ENCODE measurements at places on chromosomes 6 and 20.

DNA sequence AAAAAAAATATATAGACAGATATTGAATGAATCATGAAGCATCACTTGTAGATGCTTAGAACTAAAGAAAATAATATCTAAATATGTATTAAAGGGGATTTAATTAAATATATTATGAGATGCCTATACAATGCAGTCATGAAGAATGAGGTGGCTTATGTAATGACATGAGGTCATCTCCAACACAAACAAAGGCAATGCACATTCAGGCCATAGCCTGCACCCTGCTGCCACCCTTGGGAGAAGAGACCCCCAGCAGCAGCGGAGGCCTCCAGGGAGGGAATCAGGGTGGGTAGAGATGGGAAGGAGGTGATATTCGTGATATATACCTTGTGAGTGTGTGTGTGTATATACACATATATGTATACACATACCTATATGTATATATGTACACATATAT lies 26.4 kb upstream of the SSTR4 start:
- H3K4me1 ChIP-seq, result no peaks in the 10 kb centered on the region
- H3K27ac ChIP-seq, result no peak overlapping the region
- no peaks in the 10 kb centered on the region for H3K36me3 ChIP-seq
- H3K27me3 ChIP-seq, result no peaks in the 10 kb centered on the region
- no peak for DNase-seq
- H3K4me3 ChIP-seq, result no peak overlapping the region

- H3K27me3 ChIP-seq, result no peaks in the 10 kb centered on the region
- DNase-seq, result no peak
- no peak overlapping the region for H3K27ac ChIP-seq
- H3K4me3 ChIP-seq, result no peak overlapping the region
- no peaks in the 10 kb centered on the region for H3K4me1 ChIP-seq
Observed at GRCh38 chr6:73182021-73182607, 43.2 kb downstream of the KHDC1L start.

GRCh38 chr6:24861934-24862333 lies 63.2 kb upstream of the ARMH2 start:
- no peak for DNase-seq
- no peaks in the 10 kb centered on the region for H3K27me3 ChIP-seq
- H3K4me3 ChIP-seq, result no peak overlapping the region
- H3K4me1 ChIP-seq, result peaks cover 13% of the 10 kb centered on the region
- peaks cover 17% of the 10 kb centered on the region for H3K36me3 ChIP-seq
- H3K27ac ChIP-seq, result no peak overlapping the region

DNA sequence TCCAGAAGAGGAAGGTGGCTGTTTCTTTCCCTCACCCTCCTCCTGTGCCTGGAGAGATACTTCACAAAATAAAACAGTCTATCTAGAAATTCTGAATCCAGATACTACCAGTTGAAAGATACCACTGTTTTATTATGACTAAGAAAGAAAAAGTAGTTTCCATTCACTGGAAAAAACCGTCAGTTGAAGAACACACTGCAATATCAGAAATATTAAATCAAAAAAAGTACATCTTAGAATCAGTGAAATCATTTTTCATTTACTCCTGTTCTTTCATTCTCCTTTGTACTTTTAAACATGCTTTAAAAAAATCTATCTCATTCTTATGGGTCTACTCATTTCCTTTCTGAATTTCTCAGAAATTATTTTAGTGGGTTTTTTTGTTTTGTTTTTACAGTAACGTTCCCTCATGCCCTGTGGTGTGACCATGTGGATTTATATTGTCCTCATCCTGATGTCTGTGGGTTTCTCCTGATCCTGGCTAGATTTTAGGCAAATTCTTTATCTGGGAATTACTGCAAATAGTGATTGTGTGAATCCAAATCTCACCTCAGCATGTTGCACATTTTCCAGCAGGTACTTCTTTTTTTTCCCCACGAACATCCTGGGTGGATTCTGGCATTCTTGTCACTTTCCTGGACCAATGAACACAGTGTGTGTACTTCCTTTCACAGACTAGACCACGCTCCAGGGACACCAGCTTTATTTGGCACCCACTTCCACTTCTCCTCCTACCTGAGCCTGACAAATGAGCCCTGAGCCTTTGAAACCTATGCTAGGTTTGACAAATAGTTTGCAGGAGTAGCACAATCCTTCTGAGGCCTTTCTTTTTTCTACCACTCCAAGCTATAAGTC lies 114.0 kb upstream of the LAMP5 start:
- no peak for DNase-seq
- H3K4me3 ChIP-seq, result no peak overlapping the region
- H3K27me3 ChIP-seq, result no peaks in the 10 kb centered on the region
- peaks cover 33% of the 10 kb centered on the region for H3K36me3 ChIP-seq
- H3K4me1 ChIP-seq, result no peaks in the 10 kb centered on the region

- no peak for DNase-seq
- no peaks in the 10 kb centered on the region for H3K36me3 ChIP-seq
- H3K27ac ChIP-seq, result peak overlapping the region; percentile 5
- no peaks in the 10 kb centered on the region for H3K27me3 ChIP-seq
- no peak overlapping the region for H3K4me3 ChIP-seq
Observed at GRCh38 chr6:142867988-142868812, 76.8 kb downstream of the HIVEP2 start.

- H3K27me3 ChIP-seq, result no peaks in the 10 kb centered on the region
- H3K4me3 ChIP-seq, result no peak overlapping the region
- no peaks in the 10 kb centered on the region for H3K4me1 ChIP-seq
- H3K36me3 ChIP-seq, result no peaks in the 10 kb centered on the region
- DNase-seq, result no peak
Observed at GRCh38 chr20:52915564-52915963, 56.6 kb upstream of the TSHZ2 start.

GRCh38 chr6:154615483-154616025 lies 105.1 kb upstream of the CNKSR3 start:
- peak; percentile 19 for DNase-seq
- no peak overlapping the region for H3K27ac ChIP-seq
- H3K4me1 ChIP-seq, result no peaks in the 10 kb centered on the region
- H3K4me3 ChIP-seq, result no peak overlapping the region
- no peaks in the 10 kb centered on the region for H3K27me3 ChIP-seq

DNA sequence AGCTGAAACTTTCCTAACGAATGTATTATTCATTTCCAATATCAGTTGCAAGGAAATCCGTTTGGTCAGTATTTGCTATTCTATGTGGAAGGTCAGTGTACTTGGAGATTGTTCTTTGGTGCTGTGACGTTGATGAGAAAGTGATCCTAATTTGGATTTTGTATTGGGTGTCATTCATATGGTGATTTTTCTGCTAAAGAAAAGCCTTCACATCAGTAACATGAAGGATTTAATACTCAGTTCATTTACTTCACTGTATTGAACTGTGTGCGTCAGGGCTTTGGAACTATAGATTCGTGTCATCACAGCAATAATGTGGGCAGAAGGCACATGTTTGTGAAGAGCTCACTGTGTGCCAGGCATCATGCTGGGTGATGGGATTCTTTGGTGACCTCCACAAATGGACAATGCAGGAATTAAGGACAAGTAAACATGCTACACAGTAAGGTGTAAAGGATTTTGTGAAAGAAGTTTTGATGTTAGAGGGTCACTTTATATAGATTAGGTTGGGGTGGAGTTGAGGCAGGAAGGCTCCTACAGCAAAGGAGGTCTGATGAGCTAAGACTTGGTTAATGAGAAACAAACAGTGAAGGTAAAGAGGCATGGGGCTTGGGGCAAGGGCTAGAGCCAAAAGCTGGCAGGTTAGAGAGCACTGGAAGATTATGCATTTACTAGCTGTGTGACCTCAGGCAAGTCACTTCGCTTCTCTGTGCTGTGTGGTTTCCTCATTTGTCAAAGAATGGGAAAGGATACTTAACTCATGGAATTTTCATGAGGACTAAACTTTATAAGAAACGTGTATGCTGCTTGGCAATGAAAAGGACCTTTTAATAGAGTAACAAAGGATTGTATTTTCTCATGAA lies 12.1 kb downstream of the ARID1B start:
- no peak for DNase-seq
- no peaks in the 10 kb centered on the region for H3K36me3 ChIP-seq
- H3K4me3 ChIP-seq, result no peak overlapping the region
- no peaks in the 10 kb centered on the region for H3K27me3 ChIP-seq

DNA sequence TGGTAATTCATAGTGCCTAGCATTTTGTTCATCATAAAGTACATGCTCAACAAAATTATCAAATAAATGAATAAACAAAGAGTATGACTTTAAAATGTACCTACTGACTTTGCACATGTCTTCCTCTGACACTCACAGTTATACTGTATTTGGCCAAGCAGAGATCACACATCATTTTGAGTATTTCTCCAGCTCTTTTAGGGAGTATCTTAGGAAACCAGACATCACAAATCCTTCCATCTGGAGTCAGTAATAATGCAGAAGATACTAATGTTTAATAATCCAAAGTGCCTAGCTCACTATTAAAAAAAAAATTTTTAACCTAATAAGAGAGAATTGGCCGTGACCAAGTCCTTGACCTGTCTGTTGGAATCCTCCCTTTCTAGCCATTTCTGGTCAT lies 154.6 kb downstream of the ZNF217 start:
- H3K4me1 ChIP-seq, result no peaks in the 10 kb centered on the region
- no peak for DNase-seq
- H3K27me3 ChIP-seq, result no peaks in the 10 kb centered on the region
- no peaks in the 10 kb centered on the region for H3K36me3 ChIP-seq
- no peak overlapping the region for H3K27ac ChIP-seq

DNA sequence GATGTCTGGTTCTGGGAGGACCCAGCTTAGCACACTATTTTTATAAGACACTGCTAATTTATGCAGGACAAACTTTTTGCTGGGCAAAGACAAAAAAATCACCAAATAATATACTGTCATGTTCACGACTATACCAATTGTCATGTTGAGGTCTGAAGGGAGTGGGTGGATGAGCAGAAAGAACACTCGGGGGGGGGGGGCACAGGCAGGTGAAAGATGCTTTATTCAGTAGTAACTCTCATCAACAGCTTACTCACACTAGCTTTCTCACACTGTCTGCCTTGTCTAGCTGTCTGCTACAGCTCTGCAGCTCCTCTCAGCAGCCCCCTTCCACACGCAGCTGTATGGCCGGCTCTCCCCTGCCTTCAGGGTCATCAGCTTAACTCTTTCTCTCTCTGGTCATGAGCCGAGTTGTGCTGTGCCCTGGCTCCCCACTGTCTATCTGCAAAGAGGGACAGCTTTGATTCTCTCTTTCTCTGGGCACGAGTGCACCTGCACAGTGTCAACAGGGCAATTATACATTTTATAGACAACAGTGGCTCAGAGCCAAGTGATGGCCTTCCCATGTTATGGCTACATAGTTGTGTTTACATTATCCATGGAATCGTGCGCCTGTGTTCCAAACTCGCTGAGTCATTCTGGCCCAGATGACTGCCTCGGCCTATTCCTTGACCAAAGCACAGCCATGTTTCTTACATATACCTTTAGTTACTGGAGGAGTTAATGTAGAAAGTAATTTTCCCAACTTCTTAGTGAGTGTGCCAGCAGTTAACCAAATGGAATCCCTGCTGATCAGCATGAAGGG lies 187.7 kb upstream of the PRSS16 start:
- H3K27ac ChIP-seq, result no peak overlapping the region
- H3K4me3 ChIP-seq, result no peak overlapping the region
- H3K4me1 ChIP-seq, result no peaks in the 10 kb centered on the region
- H3K27me3 ChIP-seq, result peaks cover 3% of the 10 kb centered on the region

DNA sequence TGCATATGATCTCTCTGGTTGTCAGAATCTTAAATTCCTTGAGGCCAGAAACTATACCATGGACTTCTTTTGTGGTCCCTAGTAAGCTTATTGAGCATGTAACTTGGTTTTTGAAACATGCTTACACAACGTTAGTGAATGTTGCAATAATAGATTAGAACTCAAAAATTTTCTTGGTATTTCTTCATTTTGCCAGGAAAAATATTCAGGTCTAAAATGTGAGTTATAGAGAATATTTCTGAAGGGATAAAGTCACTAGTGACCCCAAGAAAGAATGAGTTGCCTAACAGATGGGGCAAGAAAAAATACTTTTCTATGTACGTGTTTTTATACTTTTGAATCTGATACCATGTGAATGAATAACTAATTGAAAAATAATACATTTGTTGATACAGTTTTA lies 195.4 kb downstream of the TFAP2A start:
- no peak overlapping the region for H3K27ac ChIP-seq
- no peaks in the 10 kb centered on the region for H3K36me3 ChIP-seq
- no peak overlapping the region for H3K4me3 ChIP-seq
- no peak for DNase-seq
- no peaks in the 10 kb centered on the region for H3K27me3 ChIP-seq

GRCh38 chr20:17878912-17879602 lies 89.5 kb downstream of the SNX5 start:
- H3K4me3 ChIP-seq, result no peak overlapping the region
- H3K36me3 ChIP-seq, result no peaks in the 10 kb centered on the region
- no peak for DNase-seq
- peaks cover 16% of the 10 kb centered on the region for H3K4me1 ChIP-seq
- H3K27me3 ChIP-seq, result no peaks in the 10 kb centered on the region
- H3K27ac ChIP-seq, result no peak overlapping the region

- no peaks in the 10 kb centered on the region for H3K36me3 ChIP-seq
- peaks cover 14% of the 10 kb centered on the region for H3K4me1 ChIP-seq
- H3K27ac ChIP-seq, result peak overlapping the region; percentile 90
Observed at GRCh38 chr6:159701413-159701999, 8.5 kb upstream of the SOD2 start.

DNA sequence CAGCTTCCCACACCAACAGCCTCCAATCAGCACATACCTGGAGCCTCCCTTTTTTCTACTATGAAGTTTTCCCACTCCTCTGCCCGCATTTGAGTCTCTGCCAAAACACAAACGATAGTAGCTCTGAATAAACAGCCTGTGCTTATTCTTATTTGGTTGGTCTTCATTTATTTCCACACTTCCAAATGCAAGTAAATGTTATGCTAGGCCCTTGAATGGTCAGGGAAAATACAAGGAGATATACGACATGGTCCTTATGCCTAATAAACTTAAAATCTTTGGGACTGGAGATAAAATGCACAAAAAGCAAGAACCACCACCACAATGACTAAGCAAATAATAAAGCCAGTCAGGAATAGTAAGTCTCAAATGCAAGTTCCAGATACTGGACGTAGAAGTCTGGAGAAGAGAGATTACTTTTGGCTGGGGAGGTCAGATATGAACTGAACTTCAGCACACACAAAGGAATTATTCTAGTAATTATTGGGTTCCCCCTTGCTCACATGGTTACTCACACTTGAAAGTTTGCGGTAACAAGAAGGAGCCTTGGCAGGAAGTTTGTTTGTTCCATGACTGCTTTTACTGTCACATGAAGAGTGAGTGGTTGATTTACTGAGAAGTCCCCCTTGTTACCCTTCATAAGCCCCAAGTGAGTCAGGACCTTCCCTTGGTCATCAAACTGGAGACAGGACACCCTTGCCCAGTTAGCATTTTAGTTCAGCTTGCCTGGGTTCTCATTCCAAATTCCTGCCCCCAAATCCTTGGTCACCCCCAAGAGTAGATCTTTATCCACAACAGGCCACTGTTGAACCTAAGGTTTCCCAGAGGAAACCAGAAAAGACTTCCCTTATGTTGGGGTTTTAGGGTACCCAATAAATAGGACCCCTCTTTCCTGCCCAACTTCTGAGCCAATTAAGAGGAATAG lies 511.2 kb upstream of the JARID2 start:
- H3K36me3 ChIP-seq, result no peaks in the 10 kb centered on the region
- no peaks in the 10 kb centered on the region for H3K4me1 ChIP-seq
- peak overlapping the region; percentile 71 for H3K27ac ChIP-seq
- no peak overlapping the region for H3K4me3 ChIP-seq
- DNase-seq, result peak; percentile 28

All from tibial nerve (tissue), 4 donors.